NCI-H446 treated with DMSO at 0.1 percent for 48 hours (cell line): ENCODE measurements at places on chromosomes 5 and 9.

GRCh38 chr9:27714388-27714787 lies 141.1 kb upstream of the C9orf72 start:
- DNase-seq: peak; percentile 62

DNA sequence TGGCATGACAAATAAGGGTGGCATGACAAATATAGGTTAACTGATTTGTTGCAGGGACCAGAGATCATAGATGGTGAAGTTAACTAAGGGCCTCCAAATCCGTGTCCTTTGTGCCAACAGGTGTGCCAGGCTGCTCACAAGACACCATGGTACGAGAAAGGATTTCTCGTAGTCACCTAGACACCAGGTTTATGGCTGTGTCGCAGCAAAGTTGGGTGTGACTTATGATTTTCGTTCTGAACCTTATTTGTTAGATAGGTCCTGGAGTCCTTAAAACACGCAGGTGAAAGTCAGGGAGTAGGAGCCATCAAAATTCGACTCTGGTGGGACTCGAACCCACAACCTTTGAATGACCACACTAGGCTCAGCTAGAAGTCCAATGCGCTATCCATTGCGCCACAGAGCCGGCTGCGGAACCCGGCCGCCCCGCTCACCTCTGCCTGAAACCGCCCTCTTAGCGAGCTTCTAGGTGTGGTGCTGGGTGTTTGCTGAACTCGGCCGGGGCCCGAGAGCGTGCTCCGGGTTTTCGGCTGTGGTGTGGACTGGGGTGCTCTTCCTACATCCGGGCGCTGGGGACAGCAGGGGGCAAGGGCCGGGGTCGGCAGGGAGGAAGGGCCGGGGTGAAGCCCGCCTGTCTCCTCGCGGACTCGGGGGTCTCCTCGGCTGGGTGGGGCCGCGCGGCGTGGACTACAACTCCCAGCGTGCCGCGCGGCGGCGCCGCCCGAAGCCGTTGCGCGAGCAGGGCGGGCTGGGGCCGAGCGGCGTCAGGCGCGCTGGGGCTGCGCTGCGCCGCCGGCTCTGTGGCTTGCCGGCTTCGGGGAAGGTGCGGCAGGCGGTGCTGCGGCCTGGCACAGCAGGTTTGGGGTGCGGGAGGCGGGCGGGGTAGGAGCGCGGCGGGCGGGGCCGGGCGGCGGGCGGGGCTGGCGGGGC lies at the start of gene SLC27A4:
Gene SLC27A4, plus strand, starts transcription at position 767 of the 930 bp plus-strand sequence. CDS start 2,606 bp downstream, outside the sequence.
- DNase-seq: no peak

DNA sequence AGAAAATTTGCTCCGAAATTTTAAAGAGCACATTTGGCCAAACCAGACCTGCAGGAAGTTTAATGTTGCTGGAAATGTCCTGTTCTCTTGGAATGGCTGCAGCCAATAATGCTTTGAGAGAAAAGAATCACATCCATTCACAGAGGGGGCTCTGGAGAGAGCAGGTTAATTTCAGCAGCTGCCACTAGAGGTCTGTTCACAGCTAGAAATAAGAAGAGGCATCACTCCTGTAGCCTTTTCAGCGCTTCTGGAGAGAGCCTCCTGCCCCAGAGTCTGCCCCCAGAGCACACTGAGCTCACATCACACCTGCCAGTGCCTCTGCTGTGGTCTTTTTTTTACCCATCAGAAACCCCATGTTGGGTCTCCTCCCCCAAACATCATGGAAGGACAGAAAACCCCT lies 124.8 kb upstream of the RAD23B start:
- DNase-seq: no peak

DNA sequence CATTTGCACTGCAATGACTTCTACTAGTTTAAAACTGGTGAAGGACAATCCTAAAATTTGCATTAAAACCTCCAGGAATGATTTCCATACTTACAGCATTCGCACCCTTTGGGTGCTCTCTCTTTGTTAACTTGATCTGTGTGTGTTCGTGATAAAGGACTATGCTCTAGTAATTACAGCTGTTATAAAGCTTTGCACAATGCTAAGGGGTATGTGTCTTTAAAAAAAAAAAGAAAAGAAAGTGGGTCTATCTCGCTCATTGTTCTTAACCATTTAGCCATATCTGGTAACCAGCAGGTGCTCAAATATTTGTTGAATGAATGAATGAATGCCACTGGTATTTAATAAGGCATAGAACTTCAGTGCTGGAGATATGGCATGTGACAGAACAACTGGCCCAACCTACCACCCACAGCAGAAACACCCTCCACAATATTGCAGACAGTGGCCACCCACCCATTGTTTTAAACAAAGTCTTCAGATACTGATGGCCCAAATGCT lies 8.7 kb downstream of the TRIM36 start:
- DNase-seq: no peak

- no peak for DNase-seq
Measured at GRCh38 chr5:15233566-15233965, 266.4 kb upstream of the FBXL7 start.

DNA sequence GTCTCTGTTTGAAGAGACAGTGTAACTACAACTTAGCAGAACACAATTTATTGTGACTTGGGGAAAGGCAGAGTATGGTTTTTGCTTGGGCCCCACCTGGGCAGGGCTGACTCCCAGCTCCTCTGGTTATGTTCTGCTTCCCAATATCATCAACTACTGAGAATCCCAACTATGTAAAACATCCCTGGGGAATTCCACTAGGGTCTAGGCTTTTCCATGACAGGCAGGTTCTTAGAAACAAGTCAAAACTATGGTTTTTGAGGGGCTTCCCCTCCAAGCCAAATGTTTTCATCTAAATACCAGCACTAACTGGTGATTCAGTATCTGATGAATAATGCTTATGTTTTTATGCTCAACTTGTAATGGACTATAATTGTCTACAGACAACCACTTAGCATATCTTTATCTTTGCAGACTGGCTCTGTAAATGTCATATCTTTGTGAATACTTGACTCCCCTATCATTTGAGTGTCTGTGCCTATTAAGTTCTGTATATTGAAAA lies 409.5 kb downstream of the PDE4D start:
- no peak for DNase-seq

- no peak for DNase-seq
Measured at GRCh38 chr5:54066433-54066832, 243.9 kb downstream of the ARL15 start.

- DNase-seq: peak; percentile 21
Measured at GRCh38 chr9:108565651-108566378, 290.0 kb downstream of the ACTL7B start.

- no peak for DNase-seq
Measured at GRCh38 chr9:126902210-126902609, 12.4 kb upstream of the RALGPS1 start.

GRCh38 chr5:180213256-180213600 lies 4.2 kb upstream of the RASGEF1C start:
- no peak for DNase-seq

- DNase-seq: no peak
Measured at GRCh38 chr5:95715799-95716461, 15.2 kb upstream of the RHOBTB3 start.

DNA sequence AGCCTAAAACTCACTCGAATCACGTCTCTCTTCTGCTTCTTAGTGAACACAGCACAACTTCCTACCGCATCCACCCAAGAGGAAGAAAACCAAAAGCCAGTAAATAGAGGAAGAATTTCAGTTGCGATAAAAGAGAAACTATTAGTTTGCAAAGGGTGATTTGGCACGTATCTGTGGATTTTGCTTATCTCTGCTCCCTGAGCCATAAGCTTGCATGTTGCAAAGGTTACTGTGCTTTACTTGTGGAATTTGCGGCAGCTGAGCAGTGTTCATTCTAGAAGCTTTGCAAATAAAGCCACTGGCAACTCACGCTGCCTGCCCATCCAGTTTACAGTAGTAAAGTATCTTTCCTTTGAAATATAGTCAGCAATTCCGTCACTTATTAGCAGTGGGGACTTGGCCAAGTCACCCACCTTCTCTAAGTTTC lies 149.0 kb upstream of the PCA3 start:
- no peak for DNase-seq

GRCh38 chr5:117488976-117489500 lies 914.4 kb upstream of the SEMA6A start:
- DNase-seq: peak; percentile 99

- DNase-seq: no peak
Measured at GRCh38 chr9:134559013-134559412, 82.6 kb upstream of the COL5A1 start.

GRCh38 chr5:142287096-142287972 lies 37.5 kb downstream of the SPRY4 start:
- DNase-seq: no peak

- no peak for DNase-seq
Measured at GRCh38 chr9:133589454-133590227, 19.5 kb downstream of the FAM163B start.

GRCh38 chr5:67416133-67416937 lies 219.7 kb upstream of the CD180 start:
- DNase-seq: no peak

DNA sequence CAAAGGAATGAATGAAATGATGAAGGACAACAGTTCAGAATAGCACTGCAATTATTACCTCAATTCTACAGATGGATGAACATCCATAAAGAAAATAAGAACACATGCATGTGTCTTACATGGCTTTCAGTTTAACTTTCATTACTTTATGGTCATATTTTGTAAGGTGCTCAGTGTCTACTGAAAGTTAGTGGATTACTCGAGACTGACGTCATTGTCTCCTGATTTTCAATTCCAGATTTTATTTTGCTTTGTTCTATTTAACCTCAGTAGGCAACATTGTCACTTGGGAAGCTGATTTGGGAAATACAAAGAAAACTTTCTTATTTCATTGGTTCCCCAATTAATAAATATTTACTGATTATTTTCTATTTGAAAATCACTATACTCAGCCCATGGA lies 363.7 kb downstream of the CHSY3 start:
- no peak for DNase-seq

- DNase-seq: no peak
Measured at GRCh38 chr5:160899735-160900134, 47.7 kb upstream of the ATP10B start.

GRCh38 chr5:43367909-43368669 lies 44.1 kb downstream of the CCL28 start:
- no peak for DNase-seq

DNA sequence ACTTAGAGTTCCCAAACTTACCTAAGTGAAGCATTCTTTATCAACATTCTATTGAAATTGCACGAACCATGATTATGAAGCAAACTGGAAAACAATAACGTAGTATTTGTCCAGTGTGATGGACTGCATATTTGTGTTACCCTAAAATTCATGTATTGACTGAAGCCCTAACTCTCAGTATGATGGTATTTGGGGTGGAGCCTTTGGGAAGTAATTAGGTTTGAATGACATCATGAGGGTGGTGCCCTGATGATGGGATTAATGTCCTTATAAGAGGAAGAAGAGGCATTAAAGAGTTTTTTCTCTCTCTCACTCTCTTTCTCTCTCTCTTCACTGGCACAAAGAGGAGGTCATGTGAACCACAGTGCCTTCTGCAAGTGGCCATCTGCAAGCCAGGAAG lies 365.4 kb upstream of the PTGER4 start:
- DNase-seq: no peak

- no peak for DNase-seq
Measured at GRCh38 chr5:71452876-71453275, 2.6 kb upstream of the BDP1 start.

DNA sequence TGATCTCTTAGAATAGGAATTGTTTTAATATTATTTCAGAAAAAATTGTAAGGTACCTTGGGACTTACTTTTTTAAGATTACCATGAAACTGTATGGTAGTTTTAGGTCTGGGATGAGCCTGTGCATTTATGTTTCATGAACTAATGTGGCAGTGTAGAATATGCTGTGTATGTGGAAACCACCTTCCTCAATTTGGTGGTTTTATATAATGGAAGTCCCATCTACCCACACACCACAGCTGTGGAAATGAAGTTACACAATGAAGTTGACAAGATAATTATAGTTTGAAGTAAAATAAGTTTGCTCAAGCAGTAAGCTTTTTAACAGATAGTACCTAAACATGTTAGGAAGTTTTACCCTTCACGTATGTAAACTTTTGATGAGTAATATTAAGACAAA lies 24.4 kb downstream of the WDR36 start:
- DNase-seq: no peak

- no peak for DNase-seq
Measured at GRCh38 chr5:138884094-138884493, 9.0 kb upstream of the LRRTM2 start.

DNA sequence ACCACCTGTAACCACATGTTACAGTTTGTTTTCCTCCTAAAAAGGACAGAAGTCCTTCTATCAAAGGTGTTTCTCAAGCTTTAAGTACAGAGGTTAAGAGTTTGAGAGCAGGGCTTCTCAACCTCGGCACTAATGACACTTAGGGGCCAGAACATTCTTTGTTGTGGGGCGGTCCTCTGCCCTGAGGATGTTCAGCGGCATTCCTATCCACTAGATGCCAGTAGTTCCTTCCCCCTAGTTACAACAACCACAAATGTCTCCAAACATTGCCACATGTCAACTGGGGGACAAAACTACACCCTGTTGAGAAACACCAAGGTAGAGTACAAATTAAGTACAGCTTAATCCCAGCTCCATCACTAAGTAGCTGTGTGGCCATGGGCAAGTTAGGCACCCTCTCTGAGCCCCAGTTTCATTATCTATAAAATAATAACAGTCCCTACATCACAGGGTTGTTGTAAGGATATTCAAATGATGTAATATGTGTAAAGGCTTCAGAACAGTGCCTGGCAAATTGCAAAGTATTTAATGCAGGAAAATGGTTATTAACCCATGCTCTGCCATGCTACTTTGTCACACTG lies 44.6 kb downstream of the PIP5K1B start:
- no peak for DNase-seq

- DNase-seq: peak; percentile 95
Measured at GRCh38 chr9:100098887-100099721, at the start of the genes ERP44 and INVS. ERP44 (minus strand) TSS chr9:100099000; CDS start chr9:100098840, 160 bp downstream. INVS (plus strand) TSS chr9:100099243; CDS start chr9:100104522, 5,279 bp downstream.

DNA sequence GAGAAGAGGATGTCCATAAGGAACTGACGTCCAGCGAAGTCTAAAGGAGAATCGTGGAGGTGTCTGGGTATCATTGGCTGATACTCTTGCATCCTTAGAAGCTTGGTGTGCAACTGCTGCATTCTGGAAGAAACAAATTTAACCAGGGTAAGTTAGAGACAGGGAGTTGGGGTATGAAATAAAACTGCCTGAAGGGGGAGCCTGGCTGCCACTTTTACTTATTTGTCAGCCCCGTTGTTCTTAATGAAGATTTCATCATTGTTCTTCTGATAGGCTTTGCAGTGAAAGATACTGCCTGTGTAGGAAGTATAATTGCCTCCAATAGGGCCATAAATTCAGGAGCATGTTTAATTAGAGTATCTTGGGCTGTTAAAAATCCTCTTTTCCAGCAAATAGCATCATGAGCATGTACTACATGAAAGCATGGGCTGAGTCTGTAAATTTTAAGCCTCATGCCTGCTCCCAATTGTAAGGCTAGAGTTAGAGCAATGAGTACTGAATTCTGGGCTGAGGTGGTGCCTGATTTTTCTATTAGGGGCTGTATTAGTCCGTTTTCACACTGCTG lies 1264.5 kb upstream of the ACO1 start:
- DNase-seq: peak; percentile 33

- DNase-seq: no peak
Measured at GRCh38 chr5:13328316-13328715, 616.2 kb downstream of the DNAH5 start.
